Ascending aorta (tissue), 2 donors: ENCODE measurements at places on chromosomes 11 and 22. TPM values are rescaled to one million over a fixed set of nuclear protein-coding genes. Genes with fewer than 3 reads are reported as not detected.

DNA sequence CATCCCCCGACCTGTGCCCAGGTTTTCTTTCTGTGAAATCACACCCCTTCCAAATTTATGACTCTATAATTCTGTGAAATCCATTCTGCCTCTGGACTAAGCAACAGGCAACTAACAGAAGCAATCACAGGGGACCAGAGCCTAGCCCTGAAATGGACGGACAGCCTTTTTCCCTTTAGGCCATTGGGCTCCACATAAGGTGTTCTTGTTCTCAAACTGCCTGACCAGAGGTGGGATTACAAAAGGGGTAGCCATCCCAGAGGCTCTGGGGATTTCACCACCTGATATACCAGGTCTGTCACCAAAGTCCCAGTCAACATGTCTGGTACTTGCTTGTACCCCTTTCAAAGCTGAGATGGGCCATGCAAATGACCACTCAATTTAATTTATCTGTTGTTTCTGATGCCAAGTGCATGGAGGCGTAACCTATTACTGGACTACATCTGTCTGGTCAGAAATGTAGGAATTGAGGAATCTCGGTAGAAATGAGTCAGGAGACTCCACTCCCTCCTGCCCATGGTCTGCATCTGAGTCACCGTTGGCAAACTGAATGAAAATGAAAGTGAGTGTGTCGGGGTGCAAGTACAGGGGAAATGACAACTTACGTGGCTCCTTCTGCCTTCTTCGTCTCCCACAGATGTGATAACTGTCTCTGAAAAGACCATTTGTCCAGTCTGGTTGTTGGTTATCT lies 10.2 kb downstream of the DKK3 start:
- no peak overlapping the region for H3K4me3 ChIP-seq
- peak overlapping the region; percentile 67 for H3K27ac ChIP-seq
- no peak for DNase-seq
- no peaks in the 10 kb centered on the region for H3K4me1 ChIP-seq
- no peaks in the 10 kb centered on the region for H3K27me3 ChIP-seq

DNA sequence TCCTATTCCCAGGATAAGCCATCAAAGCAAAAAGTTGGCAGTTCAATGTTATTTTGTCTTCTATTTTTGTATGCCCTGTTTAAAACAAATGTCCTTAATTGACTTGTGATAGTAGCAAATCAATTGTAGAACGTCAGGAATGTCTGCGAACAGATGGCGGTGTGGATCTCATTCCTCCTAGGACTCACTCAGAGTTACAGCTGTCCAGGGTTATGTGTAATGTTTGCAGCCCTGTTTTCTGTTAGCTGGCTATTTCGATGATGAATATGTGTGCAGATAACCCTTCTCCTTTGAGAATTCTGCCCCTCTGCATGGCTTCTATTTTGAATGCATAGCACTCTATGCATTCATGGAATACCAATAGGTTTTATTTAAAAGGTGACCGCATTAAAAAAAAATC lies 1248.0 kb upstream of the CNTN5 start:
- no peak for DNase-seq
- no peaks in the 10 kb centered on the region for H3K27me3 ChIP-seq
- H3K27ac ChIP-seq, result no peak overlapping the region
- H3K4me3 ChIP-seq, result no peak overlapping the region

DNA sequence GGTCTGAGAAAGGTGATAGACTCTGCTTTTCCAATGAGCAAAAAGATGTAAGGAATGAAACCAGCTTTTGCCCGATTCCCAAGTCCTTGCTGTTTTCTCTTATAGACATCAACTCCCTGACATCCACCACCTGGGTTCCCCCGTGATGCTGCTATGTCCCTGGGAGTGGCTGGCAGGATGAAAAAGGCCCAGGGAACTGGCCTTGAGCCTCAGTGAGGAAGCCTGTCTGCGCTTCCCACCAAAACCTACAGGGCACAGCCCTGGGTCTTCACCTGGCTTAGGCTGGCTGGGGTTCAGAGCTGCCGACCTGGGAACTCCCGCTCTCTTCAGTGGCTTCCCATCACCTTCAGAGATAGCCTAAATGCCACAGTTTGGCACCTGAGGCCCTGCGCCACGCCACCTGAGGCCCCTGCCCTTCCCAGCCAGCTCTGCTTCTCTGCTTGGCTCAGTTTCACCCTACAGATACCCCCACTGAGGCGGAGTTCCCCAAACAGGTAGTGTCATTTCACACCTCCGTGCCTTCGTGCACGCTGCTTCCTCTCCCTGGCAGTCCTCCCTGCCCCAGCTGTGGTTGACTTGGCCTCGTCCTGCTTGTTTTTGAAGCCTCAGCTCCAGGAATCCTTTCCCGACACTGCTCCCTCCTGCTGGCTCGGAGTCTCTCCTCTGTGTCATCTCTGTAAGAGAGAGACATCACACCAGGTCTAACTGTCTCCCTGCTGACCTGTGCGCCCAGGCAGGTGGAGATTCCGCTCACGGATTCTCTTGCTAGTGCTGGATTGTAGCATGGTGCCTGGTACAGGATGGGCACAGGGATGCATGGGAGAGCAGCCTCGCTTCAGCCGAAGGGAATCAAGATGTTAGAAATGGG lies 10.7 kb downstream of the SLC37A2 start:
- H3K27me3 ChIP-seq, result no peaks in the 10 kb centered on the region
- H3K36me3 ChIP-seq, result no peaks in the 10 kb centered on the region
- no peak overlapping the region for H3K27ac ChIP-seq
- H3K4me1 ChIP-seq, result no peaks in the 10 kb centered on the region
- DNase-seq, result no peak

DNA sequence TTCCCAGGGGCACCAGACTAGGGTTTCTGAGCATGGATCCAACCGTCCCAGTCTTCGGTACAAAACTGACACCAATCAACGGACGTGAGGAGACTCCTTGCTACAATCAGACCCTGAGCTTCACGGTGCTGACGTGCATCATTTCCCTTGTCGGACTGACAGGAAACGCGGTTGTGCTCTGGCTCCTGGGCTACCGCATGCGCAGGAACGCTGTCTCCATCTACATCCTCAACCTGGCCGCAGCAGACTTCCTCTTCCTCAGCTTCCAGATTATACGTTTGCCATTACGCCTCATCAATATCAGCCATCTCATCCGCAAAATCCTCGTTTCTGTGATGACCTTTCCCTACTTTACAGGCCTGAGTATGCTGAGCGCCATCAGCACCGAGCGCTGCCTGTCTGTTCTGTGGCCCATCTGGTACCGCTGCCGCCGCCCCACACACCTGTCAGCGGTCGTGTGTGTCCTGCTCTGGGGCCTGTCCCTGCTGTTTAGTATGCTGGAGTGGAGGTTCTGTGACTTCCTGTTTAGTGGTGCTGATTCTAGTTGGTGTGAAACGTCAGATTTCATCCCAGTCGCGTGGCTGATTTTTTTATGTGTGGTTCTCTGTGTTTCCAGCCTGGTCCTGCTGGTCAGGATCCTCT lies 709 bp downstream of the MRGPRX4 start:
- H3K36me3 ChIP-seq, result no peaks in the 10 kb centered on the region
- no peaks in the 10 kb centered on the region for H3K27me3 ChIP-seq
- H3K4me3 ChIP-seq, result no peak overlapping the region
- no peaks in the 10 kb centered on the region for H3K4me1 ChIP-seq
- DNase-seq, result no peak

Gene VSIG10L2
- total RNA-seq, result not detected

GRCh38 chr22:32665676-32666075 lies 135.8 kb upstream of the TIMP3 start:
- no peaks in the 10 kb centered on the region for H3K36me3 ChIP-seq
- no peaks in the 10 kb centered on the region for H3K4me1 ChIP-seq
- DNase-seq, result no peak

- no peak overlapping the region for H3K4me3 ChIP-seq
- no peaks in the 10 kb centered on the region for H3K4me1 ChIP-seq
- no peaks in the 10 kb centered on the region for H3K27me3 ChIP-seq
- no peak overlapping the region for H3K27ac ChIP-seq
Measured at GRCh38 chr11:127800989-127801688, 786.2 kb downstream of the ETS1 start.

GRCh38 chr11:69008737-69009440 lies 4.2 kb downstream of the MRGPRF start:
- DNase-seq, result peak; percentile 99
- no peaks in the 10 kb centered on the region for H3K27me3 ChIP-seq
- H3K36me3 ChIP-seq, result peaks cover 40% of the 10 kb centered on the region
- H3K4me3 ChIP-seq, result no peak overlapping the region
- peaks cover 48% of the 10 kb centered on the region for H3K4me1 ChIP-seq

Gene PKNOX2
- 12.1 TPM for total RNA-seq

Gene GNAZ
- 13.7 TPM for total RNA-seq

- H3K27ac ChIP-seq, result no peak overlapping the region
- no peaks in the 10 kb centered on the region for H3K27me3 ChIP-seq
- no peak overlapping the region for H3K4me3 ChIP-seq
- no peak for DNase-seq
- H3K36me3 ChIP-seq, result no peaks in the 10 kb centered on the region
- peaks cover 4% of the 10 kb centered on the region for H3K4me1 ChIP-seq
Measured at GRCh38 chr11:64974124-64974523, 2.2 kb upstream of the MAJIN start.

DNA sequence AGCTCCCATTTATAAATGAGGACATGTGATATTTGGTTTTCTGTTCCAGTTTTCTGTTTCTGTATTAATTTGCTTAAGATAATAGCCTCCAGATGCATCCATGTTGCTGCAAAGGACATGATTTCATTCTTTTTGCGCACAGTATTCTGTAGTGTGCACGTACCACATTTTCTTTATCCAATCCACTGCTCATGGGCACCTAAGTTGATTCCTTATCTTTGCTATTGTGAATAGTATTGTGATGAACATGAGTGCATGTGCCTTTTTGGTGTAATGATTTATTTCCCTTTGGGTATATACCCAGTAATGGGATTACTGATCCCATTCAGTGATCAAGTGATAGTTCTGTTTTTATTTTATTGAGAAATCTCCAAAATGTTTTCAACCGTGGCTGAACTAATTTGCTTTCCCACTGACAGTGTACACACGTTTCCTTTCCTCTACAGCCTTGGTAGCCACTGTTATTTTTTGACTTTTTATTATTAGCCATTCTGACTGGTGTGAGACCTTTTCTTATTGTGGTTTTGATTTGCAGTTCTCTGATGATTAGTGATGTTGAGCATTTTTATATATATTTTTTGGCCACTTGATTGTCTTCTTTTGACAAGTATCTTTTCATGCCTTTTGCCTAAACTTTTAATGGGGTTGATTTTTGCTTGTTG lies 226.0 kb upstream of the ANO3 start:
- no peak overlapping the region for H3K27ac ChIP-seq
- H3K4me1 ChIP-seq, result no peaks in the 10 kb centered on the region
- H3K36me3 ChIP-seq, result no peaks in the 10 kb centered on the region
- no peak overlapping the region for H3K4me3 ChIP-seq

- H3K4me3 ChIP-seq, result no peak overlapping the region
- peaks cover 26% of the 10 kb centered on the region for H3K4me1 ChIP-seq
- no peaks in the 10 kb centered on the region for H3K27me3 ChIP-seq
- H3K36me3 ChIP-seq, result no peaks in the 10 kb centered on the region
- DNase-seq, result no peak
Measured at GRCh38 chr22:41364955-41365354, 16.8 kb upstream of the TEF start.

- no peaks in the 10 kb centered on the region for H3K27me3 ChIP-seq
- H3K4me3 ChIP-seq, result no peak overlapping the region
- no peaks in the 10 kb centered on the region for H3K4me1 ChIP-seq
- no peak overlapping the region for H3K27ac ChIP-seq
- DNase-seq, result no peak
Measured at GRCh38 chr11:76512851-76513653, 68.2 kb downstream of the EMSY start.

Gene SHANK2
- total RNA-seq, result 0.53 TPM

Gene MRPL48
- not detected for total RNA-seq

DNA sequence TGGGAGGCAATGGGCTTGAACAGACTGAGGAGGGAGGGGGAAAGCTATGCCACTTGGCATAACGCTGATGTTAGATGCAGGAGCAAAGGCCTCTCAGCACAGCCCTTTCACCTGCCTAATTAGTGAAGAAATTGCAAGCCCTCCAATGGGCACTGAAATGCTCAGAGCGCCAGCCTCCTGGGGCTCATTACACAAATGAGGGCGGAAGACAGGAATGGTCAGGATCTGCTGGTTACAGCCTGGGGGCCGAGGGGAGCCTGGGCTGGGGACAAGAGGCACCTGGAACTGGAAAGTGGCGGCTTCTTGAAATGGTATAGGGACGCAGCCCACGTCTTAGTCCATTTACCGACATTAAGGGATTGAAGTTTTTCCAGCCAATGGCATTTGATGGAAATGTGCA lies 50.2 kb upstream of the PLET1 start:
- no peaks in the 10 kb centered on the region for H3K36me3 ChIP-seq
- H3K27ac ChIP-seq, result no peak overlapping the region
- H3K4me3 ChIP-seq, result no peak overlapping the region
- H3K27me3 ChIP-seq, result no peaks in the 10 kb centered on the region
- H3K4me1 ChIP-seq, result peaks cover 6% of the 10 kb centered on the region

- no peak overlapping the region for H3K4me3 ChIP-seq
- no peaks in the 10 kb centered on the region for H3K4me1 ChIP-seq
- H3K27me3 ChIP-seq, result no peaks in the 10 kb centered on the region
- DNase-seq, result peak; percentile 33
- no peak overlapping the region for H3K27ac ChIP-seq
Measured at GRCh38 chr22:48431014-48431413, 1396.7 kb downstream of the BRD1 start.

DNA sequence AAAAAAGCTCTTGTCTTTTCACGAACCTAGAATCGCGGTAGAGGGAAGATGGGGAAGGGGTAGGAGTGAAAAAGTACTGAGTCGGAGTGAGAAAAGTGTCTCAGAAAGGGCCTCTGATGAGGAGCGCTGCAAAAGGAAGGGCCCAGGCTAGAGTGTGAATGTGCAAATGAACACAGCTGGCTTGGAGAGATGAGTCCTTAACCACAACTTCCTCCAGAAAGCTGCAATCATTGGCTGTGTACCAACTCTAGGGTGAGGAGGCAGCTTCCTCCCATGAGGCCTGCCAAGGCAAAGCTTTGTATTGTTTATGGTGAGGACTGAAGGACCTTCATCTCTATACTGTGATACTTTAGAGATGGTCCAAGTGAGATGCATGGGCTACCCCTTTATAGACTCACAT lies 566.9 kb upstream of the ANO5 start:
- no peaks in the 10 kb centered on the region for H3K4me1 ChIP-seq
- H3K4me3 ChIP-seq, result no peak overlapping the region
- H3K27me3 ChIP-seq, result no peaks in the 10 kb centered on the region
- DNase-seq, result peak; percentile 66

Gene MRGPRX4
- not detected for total RNA-seq

DNA sequence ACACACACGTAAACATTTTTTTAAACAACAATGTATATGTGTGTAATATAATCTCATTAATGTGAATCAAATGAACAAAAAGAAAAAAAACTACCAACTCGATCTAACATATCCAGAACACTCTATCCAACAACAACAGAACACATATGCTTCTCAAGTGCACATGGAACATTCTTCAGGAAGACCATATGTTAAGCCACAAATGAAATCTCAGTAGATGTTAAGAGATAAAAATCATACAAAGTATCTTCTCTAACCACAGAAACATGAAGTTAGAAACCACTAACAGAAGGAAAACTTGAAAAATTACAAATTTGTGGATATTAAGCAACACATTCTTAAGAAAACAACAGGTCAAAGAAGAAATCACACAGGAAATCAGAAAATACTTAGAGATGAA lies 25.5 kb upstream of the TMEM45B start:
- no peaks in the 10 kb centered on the region for H3K27me3 ChIP-seq
- H3K36me3 ChIP-seq, result no peaks in the 10 kb centered on the region

- H3K27me3 ChIP-seq, result no peaks in the 10 kb centered on the region
- no peaks in the 10 kb centered on the region for H3K36me3 ChIP-seq
- peaks cover 13% of the 10 kb centered on the region for H3K4me1 ChIP-seq
- DNase-seq, result peak; percentile 79
- H3K4me3 ChIP-seq, result no peak overlapping the region
Measured at GRCh38 chr11:95156916-95157541, 67.4 kb downstream of the ENDOD1 start.

Gene TRPM5
- not detected for total RNA-seq
